ENCODE measurements at places on chromosomes 2 and 18.

DNA sequence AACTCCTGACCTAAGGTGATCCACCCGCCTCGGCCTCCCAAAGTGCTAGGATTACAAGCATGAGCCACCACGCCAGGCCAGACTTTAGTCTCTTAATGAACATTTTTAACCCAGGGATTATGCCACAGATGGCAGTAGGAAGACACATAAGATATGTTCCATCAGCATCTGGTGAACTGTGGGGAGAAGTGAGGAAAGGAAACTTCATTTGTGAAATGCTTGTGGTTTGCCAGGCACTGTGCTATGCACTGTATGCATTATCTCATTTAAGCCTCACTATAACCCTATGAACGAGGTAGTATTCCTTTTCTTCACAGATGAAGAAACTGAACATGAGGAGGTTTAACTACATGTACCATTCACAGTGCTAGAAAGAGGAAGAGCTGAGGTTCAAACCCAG lies 29.3 kb downstream of the PTRHD1 start:
- no peak for DNase-seq

DNA sequence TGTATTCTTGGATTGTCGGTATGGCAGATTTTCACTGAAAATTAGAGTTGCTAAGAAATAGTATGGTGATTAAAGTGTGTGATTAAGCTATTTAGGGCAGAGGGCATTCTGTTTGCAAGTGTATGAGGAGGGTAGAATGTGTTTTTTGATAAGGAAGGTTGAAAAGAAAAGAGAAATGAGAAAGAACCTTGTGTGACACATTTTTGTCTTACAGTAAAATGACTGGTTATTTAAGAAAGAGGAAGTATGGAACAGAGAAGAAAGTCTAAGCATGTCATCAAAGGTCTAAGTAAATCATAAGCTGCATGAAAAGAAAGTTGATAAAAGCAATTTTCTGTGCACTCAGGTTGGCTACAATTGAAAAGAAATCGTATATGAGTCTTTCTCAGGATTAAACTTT lies 5.2 kb upstream of the RSAD2 start:
- no peak for DNase-seq

DNA sequence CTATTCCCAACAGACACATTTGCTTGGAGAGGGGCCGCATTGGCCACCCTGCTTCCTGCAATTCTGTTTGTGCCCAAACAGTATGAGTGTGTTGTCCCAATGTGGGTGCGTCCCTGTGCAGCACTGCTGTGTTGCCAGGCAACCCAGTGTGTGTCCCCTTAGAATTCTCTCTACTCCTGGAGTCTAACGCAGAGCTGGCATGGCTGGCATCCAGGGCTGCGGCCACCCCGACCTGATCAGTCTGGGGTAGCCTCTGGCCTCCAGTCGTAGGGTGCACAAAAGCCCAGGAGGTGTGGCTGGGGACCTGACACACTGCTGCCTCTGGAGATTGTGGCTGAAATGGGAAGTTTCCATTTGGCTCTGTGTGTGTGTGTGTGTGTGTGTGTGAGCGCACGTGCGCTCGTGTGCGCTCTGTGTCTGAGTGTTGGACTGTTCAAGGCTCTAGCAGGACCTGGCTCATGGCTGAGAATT lies 48.0 kb downstream of the TEX44 start:
- DNase-seq = no peak

DNA sequence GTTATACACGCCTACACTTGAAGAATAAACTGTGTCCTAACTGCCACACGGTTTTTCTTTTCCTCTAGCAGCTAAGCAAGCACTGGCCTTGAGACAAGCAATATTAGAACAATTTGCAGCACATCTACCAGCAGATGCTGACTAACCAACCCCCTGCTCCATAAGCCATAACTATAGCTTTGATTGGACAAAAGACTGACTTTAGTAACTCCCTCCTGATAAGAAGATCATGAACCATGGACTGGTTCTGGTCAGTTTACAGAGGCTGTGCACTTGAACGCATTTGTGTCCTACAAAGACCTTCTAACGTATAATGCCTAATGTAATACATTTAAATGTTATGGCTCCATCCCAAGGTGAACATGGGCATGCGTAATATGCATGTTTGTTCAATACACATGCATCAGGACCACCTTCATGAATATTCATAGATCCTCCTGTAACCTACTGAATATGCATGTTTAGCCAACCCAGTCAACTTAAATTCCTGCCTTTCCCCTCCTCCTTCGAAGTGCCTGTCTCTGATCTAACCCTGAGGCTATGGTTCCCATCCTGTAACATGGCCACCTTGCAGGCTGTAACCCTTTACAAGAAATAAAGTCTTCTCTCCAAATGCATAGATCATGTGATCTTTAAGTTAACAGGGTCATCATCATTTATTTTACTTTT lies 26.5 kb downstream of the SLC4A5 start:
- DNase-seq = no peak

DNA sequence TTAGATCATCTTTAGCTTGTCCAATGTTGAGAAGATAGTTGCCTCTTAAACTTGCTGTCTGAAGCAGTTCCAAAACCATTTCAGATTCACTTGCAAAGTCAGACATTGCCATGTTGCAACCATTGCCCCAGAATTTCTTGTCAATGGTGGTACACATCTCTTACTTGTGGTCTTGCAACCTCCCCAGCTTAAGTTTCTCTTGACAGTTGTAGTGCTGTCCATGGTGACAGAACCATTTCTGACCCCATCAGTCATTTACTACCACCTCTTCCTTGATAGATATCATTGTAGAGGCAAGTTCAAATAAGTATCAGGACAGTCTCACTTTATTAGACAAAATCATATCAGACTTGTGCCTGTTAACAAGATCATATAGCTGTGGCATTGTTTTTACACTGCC lies 407.2 kb upstream of the HNRNPA3 start:
- no peak for DNase-seq

DNA sequence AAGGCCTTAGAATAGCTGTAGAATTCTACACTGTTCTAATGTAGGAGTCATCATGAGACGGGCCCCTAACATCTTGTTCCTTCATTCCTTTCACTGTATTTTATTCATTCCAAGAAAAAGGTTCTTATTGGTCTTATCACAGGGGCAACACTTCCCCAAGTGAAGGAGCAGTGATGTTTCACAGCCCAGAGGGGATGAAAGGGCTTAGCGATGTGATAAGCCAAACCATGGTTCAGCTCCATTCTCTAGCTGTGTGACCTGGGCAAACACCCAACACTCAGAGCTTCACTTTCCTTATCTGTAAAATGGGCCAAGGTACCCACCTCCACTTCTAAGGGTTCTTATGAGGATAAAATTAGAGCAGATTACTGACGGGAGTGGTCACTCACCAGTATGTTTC lies 25.4 kb upstream of the HS6ST1 start:
- no peak for DNase-seq

DNA sequence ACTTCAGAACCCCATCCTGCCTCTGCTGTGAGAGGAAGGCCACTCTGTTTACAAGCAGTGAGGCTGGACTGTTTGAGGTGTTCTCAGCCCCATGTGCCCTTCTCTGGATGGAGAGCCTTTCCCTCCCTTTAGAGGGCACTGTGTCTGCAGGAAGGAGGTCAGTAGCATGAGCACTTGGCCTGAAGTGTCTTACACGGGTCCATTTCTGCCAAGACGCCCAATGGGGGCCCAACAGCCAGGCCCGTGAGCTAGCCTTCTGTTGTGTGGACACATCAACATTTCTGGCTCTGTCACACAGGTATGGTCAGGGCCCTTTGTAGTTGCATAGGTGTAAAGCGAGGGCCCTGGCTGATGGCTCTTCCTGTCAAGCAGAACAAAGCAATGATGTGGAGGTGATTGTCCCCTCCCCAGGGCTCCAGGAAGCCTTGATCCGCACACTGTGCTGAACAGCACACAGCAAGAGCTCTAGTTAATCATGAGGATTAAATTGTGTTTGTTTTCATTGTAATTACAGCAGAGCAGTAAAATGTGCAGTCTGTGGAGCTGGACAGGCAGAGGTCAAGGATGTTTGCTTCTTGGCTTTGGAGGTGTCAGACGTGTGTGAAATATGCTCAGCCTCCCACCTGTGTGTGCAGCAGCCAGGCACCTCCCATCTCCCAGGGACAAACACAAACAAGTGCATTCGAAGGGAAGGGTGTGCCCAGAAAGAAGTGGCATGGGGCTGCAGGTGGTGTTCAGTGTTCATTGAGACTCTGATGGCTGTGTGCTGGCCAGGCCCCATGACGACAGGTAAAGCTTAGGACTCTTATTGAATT lies 132.1 kb downstream of the SH3RF3 start:
- DNase-seq = no peak

GRCh38 chr18:59620381-59620780 lies 76.8 kb downstream of the CCBE1 start:
- no peak for DNase-seq

DNA sequence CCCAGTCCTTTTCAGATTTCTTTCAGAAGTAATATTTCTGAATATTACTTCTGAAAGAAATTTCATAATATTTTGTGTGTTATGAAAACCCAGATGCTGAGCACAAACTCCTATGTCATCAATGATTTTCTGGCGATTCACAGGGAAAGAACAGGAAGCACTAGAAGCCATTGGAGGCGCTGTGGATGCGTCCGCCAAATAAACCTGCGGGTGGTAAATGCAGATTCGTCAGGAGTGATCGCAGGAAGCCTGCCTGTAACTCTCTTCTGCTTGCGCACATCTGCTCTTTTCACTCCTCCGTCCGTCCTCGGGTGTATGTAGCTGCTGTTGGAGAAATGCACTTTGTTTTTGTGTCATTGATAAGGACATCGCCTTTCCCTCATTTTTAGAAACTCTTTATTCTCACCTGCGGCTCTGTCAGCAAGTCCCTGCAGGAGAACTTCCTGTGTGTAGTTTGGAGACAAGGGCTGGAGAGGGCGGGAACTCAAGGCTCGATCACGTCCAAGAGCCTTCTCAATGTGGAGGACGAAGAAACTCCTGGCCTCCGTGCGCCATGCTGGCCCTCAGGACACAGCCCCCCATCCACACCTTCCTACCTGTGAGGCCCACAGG lies 483.8 kb downstream of the GALR1 start:
- DNase-seq = no peak

DNA sequence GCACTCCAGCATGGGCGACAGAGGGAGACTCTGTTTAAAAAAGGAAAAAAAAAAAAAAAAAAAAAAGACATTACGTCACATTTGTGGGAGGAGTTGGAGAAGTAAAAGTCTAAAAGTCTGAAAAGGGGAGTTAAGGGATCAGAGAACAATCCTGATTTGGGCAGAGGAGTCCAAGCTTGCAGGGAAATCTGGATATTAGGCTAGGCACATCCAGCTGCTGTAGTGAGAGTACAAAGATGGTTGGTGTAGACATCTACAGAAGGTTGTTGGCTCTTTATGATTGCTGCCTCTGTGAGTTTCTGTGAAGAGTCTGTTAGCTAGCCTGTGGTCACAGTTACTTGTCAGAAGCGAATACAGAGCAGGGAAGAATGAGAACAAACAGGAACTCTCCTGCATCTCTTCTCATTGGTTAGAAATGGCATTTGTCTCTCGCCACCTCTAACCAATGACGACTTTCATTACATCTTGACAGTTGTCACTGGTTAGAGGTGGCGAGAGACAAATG lies 3.3 kb upstream of the OSBPL6 start:
- DNase-seq = no peak

GRCh38 chr2:165897726-165898125 lies 55.9 kb downstream of the TTC21B start:
- no peak for DNase-seq

DNA sequence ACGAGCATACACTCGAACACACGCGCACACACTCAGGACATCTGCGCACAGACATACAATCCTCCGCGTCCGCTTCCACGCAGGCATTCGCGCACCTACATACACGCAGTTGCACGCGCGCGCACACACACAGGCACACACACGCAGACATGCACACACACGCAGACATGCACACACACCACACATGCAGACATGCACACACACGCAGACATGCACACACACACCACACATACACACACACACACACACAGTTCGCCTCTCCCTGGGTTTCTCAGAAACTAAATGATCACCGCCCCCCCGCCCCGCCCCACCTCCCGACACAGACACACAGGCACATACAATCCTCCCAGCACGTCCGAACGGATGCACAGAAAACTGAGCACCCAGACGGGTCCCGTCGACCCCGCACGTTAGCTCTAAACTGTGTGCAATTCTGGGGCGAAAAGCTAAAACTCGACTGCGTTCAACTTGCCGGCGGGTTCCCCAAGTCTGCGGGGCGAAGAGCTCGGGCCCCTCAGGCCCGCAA lies 1.0 kb downstream of the EPHA4 start:
- peak; percentile 7 for DNase-seq

DNA sequence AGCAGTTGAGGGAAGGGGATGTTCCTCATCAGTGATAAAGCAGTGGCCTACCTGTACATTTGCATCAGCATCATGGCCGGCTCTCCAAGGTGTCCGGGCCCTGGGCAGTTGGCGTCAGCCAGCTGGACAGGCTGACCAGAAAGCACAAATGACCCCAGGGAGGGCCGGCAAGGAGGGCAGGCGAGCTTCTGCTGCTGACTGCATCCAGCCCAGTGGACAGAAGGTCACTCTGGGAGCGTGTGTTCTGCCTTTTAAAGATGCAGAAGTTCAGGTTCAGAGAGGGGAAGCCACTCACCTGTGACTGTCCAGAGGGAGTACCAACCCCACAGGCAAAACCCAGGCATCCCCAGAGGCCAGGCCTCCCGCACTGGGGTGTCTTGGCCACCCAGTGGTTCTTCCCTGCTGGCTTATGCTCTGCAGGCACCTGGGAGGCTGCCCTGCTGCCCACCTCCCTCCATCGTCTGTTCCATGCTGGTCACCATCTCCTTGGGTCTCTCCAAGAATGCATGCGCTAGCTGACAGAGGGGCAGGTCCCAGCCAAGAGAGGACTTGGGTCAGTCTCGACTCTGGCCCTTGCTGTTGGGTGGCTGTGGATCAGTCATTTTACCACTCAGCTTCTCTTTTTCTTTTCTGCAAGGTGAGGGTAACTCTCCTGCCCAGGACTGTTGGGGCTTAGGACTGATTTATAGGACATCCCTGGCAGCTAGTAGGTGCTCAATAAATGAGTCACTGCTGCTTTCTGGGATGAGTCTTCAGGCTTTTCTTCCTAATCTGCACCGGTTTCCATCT lies 89.9 kb downstream of the INHBB start:
- DNase-seq = no peak

DNA sequence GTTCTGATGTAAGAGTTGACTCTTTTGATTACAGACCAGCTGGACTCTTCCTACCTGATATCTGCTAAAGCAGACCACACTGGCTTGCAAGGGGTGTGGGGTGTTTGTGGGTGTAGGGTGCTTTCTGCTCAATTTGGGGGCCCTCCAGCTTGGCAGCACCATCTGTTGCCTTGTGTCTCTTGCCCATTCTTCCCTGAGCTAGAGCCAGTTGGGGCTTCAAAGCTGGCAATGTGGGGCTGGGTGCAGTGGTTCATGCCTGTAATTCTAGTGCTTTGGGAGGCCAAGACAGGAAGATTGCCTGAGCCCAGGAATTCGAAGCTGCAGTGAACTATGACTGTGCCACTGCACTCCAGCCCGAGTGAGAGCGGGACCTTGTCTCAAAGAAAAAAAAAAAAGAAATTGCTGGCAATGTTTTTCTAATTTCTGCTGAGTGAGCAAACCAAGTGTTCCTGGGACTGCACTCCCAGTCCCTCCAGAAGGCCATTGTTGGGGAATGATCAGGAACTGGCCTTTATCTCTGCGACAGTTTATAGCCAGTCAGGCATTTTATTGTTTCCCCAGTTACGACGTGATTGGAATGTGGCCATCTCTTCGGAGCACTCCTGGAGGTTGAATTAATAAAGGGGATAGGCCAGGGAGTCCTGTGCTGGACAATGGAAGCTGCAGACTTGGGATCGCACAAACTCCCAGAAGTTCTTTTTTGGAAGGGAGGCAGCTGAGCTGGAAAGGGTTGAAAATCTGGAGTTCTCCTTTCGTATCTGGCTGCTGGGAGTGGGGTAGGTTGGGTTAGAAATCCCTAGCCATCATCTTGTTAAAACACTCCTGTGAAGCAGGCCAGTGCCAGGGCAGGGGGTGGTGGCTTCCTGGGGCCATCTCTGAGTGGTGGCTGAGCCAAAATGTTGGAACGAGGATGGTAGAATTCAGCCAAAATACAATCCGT lies 57.2 kb downstream of the LIPG start:
- DNase-seq = no peak
